ENCODE measurements at places on chromosomes 4 and X.

DNA sequence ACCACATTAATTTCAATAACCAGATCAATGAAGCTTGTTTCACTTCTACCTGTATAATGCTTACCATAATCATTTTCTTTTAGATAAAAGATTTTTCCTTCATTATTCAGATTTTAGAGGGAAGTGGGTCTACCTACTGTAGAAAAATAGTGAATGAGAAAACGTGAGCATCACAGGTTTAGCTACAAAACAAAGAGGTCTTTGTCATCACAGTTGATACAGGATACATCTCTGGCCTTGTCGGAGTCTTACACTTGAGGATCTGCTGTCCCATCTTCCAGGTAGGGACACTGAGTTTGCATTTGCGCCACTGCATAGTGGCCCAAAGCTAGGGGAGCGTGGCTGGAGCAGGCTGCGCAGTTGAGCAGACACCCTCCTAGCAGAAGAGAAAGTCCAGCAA, 710 bp downstream of the CLDN24 start:
- DNase-seq: no peak

- DNase-seq: no peak
Measured at GRCh38 chr4:40482985-40483647, 146.5 kb downstream of the RBM47 start.

- DNase-seq: no peak
Measured at GRCh38 chr4:150818661-150819060, 196.4 kb downstream of the LRBA start.

- no peak for DNase-seq
Measured at GRCh38 chr4:38153387-38153760, 193.2 kb downstream of the PTTG2 start.

GRCh38 chr4:133621628-133622027, 472.5 kb downstream of the PCDH10 start:
- DNase-seq: no peak

GRCh38 chr4:153577053-153577452, 107.0 kb upstream of the TLR2 start:
- no peak for DNase-seq

DNA sequence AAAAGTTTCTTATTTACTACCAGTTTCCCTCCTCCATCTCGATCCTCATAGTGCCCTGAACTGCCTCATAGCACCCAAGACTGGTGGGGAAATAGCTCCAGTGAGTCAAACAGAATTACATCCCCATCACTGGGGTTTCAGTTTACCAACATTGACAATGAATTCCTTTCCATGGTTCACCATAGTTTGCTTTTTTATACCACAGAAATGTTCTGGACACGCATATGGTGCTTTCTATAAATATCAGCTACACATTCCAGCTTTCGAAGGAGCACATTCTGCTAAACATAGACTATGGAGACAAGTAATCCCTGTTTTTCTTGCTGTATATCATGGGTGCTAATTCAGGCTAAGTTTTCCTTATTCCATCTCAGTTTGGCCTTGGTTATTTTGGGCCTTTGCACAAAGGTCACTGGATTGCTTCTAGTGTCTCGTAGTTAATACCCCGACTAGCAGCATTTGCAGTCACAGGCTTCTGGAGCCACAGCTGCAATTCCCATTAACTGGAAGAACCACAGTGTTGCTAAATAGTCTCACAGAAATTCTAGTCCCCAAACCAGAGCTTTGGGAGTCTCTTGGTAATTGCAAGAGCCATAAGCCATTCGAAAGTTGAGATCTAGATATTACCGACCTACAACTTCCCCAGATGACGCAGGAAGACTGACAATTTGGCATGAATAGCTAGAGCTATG, 53.4 kb upstream of the TRPC3 start:
- DNase-seq: no peak

GRCh38 chr4:118034053-118034785, at the start of gene NDST3:
NDST3 (plus strand) TSS chr4:118034486; CDS start chr4:118053911, 19,425 bp downstream.
- DNase-seq: peak; percentile 7

- DNase-seq: no peak
Measured at GRCh38 chrX:7801711-7802110, 41.3 kb upstream of the VCX start.

GRCh38 chr4:7773401-7774180, 166.1 kb downstream of the AFAP1 start:
- no peak for DNase-seq

DNA sequence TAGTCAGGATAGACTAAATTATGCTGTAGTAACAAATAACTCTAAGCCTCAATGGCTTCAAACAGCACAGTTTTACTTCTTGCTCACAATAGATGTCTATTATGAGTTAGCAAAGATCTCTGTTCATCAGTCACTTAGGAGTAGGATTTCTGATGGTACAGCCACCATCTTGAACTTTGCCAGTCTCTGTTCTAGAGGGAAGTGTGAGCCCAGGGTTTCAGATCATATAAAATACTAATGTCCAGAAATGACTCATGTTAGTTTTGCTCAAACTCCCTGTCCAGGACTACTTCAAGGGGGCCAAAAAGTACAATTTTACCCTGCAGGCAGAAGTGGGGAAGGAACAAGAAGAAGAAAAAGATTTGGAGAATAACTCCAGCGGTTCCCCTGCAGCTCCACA, 77.1 kb upstream of the LSM6 start:
- DNase-seq: no peak

DNA sequence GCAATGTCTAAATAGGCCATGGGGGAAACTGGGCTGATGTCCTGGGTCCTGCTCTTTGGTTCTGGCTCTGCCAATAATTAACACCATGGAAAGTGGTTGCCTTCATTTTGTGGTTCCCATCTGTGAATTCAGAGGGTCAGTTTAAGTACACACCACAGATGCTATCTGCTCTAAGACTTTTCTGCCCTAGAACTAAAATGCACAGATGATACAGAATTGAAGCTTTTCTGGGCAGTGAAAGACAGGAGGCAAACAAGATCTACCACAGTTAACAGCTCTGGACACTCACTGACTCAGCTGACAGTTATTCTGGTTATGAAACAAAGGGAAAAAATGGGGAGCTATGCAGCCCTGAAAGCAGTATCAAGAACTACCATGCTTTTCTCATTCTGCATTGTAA, 37.3 kb downstream of the APBB2 start:
- DNase-seq: no peak

DNA sequence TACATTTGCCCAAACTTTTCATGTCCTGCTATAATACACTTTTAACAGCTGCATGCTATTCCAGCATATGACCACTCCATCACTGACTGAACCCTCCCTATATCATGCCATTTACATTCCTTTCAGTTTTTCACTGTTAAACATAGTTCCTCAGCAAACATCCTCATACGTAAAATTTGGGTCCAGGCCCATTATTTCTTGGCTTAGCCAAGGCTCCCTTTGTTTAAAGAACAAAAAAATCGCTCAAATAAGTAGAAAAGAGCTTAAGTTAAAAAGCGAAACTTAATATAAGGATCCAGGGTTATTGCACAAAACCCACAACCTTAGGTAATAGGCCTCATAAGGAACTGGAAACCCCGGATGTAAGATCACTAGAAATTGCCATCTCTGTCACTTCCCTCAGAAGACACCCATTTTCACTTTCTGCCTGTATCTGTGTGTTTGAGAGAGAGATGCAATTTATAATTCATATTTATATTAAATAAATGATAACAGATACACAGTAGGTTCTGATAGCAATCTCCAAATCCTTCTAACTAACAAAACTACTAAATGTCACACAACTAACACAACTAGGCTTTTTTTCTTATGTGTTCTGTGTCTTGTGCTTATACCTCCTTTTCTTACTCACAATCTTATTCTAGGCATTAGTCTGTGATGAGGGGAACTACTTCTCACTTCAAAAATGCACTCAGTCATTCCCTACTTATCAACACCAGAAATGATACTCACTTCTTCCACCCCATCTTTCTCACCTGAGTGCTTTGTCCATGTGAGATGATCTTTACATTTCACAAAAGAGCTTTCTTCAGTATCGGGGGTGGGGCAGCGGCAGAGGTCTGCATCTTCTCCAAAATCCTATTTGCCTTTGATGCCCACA, 59.9 kb upstream of the FAM241A start:
- no peak for DNase-seq

DNA sequence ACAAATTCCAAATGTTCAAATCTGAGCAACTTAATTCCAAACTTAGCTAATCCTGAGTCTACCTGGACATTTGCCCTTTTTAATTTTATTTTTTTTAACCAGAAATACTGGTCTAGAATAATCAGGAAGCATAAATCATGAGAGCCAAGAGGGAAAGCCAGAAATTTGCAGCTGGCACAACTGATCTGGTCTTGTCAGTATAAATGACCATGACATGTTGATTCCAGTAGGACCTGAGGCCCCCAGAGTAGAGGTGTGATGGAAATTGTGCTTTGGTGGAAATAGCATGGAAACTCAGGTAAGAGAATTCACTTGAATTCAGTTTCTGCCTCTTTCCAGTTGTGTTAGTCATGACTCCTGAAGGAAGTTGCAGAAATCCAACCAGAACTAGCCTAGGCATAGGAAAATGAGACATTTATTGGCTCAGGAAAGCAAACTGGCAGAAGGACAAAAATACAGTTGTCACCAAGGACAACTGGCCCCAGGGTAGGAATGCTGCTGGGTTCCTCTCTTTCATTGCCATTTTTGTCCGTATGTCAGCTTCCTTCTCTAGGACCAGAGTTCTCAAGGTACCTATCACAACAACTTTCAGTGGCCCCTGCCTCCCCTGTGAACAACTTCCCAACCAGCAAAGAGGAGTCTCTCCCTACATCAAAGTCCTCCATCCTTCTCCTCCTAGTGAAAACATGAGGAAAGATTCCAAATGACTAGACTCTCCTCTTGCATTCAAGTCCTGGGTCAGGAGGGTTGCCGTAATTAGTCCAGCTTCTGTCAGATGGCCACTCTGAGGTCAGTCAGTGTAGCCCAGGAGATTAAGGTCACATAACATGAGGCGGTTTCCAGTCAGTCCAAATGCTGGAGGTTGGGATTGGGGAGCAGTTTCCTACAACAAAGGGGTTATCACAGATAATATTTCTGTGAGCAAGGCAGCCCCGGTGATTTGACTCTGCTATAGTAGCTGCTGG, 29.3 kb upstream of the MYOZ2 start:
- DNase-seq: no peak

- DNase-seq: no peak
Measured at GRCh38 chr4:24475756-24476155, 108.6 kb downstream of the DHX15 start.

GRCh38 chr4:158621729-158622128, 50.0 kb downstream of the C4orf46 start:
- DNase-seq: no peak

DNA sequence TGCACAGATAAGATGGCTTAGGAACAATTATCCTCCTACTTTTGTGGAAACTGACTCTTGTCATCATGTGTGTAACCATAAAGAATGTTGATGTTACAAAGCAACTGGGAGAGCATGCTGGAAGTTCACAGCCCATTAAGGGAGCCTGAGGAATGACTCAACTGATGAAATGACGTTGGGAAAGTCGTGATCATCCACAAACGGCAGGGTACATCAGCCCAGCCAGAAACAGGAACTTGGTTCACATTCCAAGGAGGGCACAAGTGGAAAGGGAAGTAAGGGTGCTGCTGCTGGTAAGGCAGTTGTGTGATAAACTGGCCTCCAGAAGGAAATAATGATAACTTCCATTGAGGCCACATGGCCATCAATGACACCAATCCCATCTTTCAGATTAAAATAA, 6.7 kb downstream of the TEC start:
- no peak for DNase-seq

- DNase-seq: no peak
Measured at GRCh38 chr4:182741914-182742313, 175.3 kb downstream of the DCTD start.

DNA sequence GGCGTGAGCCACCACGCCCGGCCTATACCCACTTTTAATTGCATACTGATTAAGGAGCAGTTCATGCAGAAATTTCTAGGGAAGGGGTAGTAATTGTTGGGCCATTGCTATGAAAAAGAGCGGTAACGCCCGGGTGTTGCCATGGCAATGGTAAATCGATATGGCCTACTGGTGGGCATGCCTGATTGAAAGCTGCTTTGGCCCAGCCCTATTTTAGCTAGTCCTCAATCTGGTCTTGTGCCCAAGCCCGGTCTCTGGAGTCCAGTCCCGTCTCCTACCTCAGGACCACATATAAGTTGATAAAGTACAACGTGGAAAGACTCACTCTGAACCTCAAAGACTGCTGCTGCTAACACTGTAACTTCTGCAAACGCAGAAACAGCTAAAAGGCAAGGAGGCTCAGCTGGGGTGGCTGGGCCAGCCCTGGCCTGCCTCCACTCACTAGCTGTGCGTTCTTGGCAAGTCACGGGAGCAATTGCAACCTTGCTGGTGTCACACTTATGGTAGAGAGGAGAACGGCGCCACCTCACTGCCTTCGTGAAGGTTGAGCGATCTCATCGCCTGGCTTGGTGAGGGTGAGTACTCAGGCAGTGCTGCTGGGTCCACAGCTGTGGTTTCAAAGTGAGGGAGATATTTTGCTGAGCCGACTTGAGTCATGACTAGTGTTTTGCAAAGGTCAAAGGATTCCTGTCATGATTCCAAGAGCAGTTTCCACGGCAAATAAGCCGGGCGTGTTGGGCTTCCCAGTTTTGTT, 57.0 kb upstream of the GRPEL1 start:
- DNase-seq: no peak

GRCh38 chr4:52718123-52718522, 33.1 kb downstream of the ERVMER34-1 start:
- no peak for DNase-seq

GRCh38 chr4:148429206-148429605, 13.0 kb downstream of the NR3C2 start:
- no peak for DNase-seq

DNA sequence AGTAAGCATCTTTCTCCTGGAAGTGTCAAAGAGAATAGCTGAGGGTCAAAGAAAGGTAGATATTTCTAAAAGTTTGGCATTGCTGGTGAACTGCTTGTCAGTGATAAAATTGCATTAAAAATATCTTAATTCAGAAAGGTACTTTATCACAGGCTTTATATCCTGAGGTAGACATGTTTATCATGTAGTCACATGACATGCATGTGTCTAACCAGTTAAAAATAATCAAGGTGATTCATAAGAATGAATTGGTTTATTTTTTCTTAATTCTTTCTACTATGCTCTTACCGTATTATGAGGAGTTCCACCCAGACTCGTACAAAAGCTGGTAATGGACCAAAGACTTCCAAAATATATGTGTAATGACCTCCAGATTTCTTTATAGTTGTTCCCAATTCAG, 6.1 kb downstream of the SLC7A11 start:
- DNase-seq: no peak

DNA sequence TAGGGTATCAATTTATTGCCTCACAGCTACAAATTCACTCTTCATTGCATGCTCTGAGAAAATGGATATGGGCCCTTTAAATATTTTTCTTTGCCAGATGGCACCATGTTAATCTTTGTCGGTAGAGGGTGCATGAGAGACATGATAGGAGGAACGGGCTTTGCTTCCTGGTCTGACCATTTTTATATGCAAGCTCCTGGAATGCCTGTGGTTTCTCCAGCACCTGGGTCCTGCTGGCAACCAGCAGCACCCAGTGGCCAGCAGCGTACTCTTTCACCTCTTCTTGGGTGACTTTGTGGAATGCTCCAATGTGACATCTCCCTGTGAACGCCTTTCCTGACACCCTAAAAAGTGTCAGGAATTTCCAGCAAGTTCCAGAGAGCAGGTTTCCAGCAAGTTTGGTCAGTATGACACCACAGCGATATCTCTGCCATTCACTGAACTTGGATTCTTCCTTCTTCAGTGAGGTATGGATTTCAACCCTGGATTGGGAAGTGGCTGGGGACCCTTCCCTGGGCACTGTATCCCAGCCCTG, 140.3 kb upstream of the PGRMC2 start:
- DNase-seq: no peak
